ENCODE measurements at places on chromosomes 1 and 21.

DNA sequence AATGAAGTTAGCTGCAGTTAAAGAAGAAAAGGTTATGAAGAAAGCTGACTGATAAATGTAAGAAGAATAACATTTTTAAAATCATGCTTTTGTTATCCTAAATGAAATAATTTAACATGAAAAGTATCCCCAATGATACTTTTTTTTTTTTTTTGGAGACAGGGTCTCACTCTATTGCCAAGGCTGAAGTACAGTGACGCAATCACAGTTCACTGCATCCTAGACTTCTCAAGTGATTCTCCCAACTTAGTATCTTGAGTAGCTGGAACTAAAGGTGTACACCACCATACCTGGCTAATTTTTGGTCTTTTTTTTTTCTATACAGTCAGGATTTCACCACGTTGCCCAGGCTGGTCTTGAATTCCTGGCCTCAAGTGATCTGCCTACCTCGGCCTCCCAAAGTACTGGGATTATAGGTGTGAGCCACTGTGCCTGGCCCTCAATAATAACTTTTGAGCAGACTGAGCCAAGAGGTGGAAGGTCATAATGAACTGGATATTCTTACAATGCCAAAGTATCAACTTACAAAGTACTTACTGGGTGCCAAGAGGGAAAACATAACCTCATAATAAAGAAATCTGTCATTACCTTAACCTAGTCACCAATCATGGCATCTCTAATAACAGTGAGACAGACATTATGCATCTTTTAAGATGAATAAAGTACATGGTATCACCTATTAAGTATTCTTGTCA is 94.5 kb downstream of the EVI5 start:
- no peak for DNase-seq
- H3K27me3 ChIP-seq = no peaks in the 10 kb centered on the region

DNA sequence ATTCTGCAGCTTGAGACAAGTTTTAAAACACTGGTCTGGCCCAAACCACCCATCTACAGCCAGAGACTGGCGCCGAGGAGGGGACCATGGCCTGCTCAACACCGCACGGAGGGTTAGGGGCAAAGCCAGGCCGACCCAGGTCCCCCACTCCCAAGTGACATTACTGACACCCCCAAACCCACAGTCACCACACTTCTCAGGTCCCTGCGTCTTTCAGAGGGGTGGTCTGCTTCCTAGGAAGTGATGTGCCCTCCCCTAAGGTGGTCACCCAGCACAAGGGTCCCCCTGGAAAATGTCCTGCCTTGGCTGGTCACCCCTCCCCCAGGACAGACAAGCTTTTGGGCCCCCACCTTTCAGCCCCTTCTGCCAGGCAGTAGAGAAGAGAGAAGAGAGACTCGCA is 20.8 kb upstream of the EPHA2 start:
- peaks cover 47% of the 10 kb centered on the region for H3K27me3 ChIP-seq
- H3K36me3 ChIP-seq = no peaks in the 10 kb centered on the region
- no peak overlapping the region for H3K4me3 ChIP-seq
- no peak for DNase-seq
- H3K4me1 ChIP-seq = no peaks in the 10 kb centered on the region

DNA sequence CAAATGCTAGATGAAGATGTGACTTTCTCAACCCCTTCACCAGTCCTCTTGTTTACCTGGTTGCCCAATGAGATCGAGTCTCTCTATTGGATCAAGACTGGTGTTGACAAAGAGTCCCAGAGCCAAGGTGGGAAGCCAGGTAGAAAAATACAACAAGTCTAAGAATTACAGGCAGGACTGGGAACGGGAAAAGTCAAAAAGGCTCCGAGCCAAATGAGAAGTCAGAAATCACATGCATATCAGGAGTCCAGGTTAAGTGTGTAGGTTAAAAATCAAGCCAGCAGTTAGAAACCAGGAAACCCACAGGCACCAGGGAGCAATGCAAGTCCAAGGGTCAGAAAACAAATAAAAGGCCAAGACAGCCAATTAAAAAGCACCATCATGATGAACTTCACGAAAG is 27.4 kb upstream of the DUSP23 start:
- no peak overlapping the region for H3K27ac ChIP-seq
- no peaks in the 10 kb centered on the region for H3K36me3 ChIP-seq
- no peak overlapping the region for H3K4me3 ChIP-seq
- no peak for DNase-seq

GRCh38 chr1:235806123-235806522 is 60.6 kb downstream of the LYST start:
- peaks cover 22% of the 10 kb centered on the region for H3K36me3 ChIP-seq
- no peak overlapping the region for H3K27ac ChIP-seq
- H3K4me3 ChIP-seq = no peak overlapping the region
- no peaks in the 10 kb centered on the region for H3K27me3 ChIP-seq
- no peak for DNase-seq
- no peaks in the 10 kb centered on the region for H3K4me1 ChIP-seq

GRCh38 chr1:18246543-18246942 is 138.9 kb downstream of the IGSF21 start:
- no peak overlapping the region for H3K4me3 ChIP-seq
- no peak for DNase-seq
- H3K27me3 ChIP-seq = peaks cover 5% of the 10 kb centered on the region
- no peaks in the 10 kb centered on the region for H3K4me1 ChIP-seq
- H3K36me3 ChIP-seq = no peaks in the 10 kb centered on the region

DNA sequence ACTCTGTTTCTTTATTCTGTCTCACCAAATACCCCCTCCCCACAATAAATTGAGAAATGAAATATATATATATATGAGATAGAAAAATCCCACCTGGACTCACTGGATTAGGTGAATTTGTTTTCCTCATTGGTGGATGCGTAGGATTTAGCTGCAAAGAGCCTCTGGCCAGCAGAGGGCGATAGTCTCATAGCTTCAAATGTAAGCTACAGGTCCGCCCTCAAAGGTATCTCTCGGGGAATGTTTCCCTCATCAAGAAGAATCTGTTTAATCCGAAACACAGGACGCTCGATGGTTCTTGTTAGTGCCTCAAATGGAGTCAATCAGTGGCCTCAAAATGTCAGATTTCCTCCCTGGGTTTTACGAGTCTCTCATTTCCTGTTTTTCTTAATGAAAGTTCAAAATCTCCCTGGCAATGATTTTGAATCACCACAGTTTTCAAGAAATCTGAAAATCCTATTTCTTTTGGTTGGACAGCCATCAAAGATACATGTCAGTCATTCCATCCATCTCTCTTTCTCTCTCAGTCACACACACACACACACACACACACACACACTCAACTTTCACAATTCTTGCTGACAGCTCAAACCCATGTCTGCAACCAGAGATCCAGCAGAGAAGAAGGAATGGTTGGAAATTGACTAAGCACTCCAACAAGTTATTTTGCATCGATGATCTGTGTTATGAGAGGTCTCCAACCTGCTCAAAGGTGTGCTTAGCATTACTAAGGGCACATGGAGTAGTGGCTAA is 13.9 kb upstream of the CAMK1G start:
- peak; percentile 85 for DNase-seq
- H3K4me1 ChIP-seq = peaks cover 10% of the 10 kb centered on the region
- H3K36me3 ChIP-seq = no peaks in the 10 kb centered on the region

- peak overlapping the region; percentile 85 for H3K27ac ChIP-seq
- H3K4me1 ChIP-seq = peaks cover 50% of the 10 kb centered on the region
- peaks cover 20% of the 10 kb centered on the region for H3K36me3 ChIP-seq
- no peaks in the 10 kb centered on the region for H3K27me3 ChIP-seq
- DNase-seq = peak; percentile 84
- peak overlapping the region; percentile 25 for H3K4me3 ChIP-seq
These were observed 63.4 kb downstream of the CD2 start for GRCh38 chr1:116817582-116818064.

- no peaks in the 10 kb centered on the region for H3K4me1 ChIP-seq
- DNase-seq = no peak
- H3K27ac ChIP-seq = no peak overlapping the region
- H3K36me3 ChIP-seq = no peaks in the 10 kb centered on the region
- peaks cover 30% of the 10 kb centered on the region for H3K27me3 ChIP-seq
- H3K4me3 ChIP-seq = no peak overlapping the region
These were observed 217.7 kb downstream of the URB2 start for GRCh38 chr1:229843627-229844238.

- no peaks in the 10 kb centered on the region for H3K4me1 ChIP-seq
- DNase-seq = no peak
- H3K27me3 ChIP-seq = peaks cover 21% of the 10 kb centered on the region
- H3K27ac ChIP-seq = no peak overlapping the region
- H3K4me3 ChIP-seq = no peak overlapping the region
- H3K36me3 ChIP-seq = no peaks in the 10 kb centered on the region
These were observed 281.0 kb upstream of the POU3F1 start for GRCh38 chr1:38327559-38327973.

GRCh38 chr1:177471244-177471643 is 300.5 kb downstream of the BRINP2 start:
- DNase-seq = no peak
- H3K27me3 ChIP-seq = no peaks in the 10 kb centered on the region
- no peaks in the 10 kb centered on the region for H3K4me1 ChIP-seq
- H3K27ac ChIP-seq = no peak overlapping the region
- no peaks in the 10 kb centered on the region for H3K36me3 ChIP-seq

Data from activated naive CD4-positive, alpha-beta T cell treated with anti-CD3 and anti-CD28 coated beads, Interleukin-2, amount 10 ng/mL, durations not matched to agents 7 days and 5 days (primary cell).